T-helper 17 cell (primary cell): ENCODE measurements at places on chromosomes 6 and 20. TPM values are rescaled to one million over a fixed set of nuclear protein-coding genes. Genes with fewer than 3 reads are reported as not detected.

Gene POM121L2
- not detected for total RNA-seq

Gene TM9SF4
- 41.2 TPM for total RNA-seq

GRCh38 chr6:69622230-69622629 lies 174.6 kb downstream of the LMBRD1 start:
- H3K4me1 ChIP-seq = no peaks in the 10 kb centered on the region
- H3K4me3 ChIP-seq = no peak overlapping the region
- DNase-seq = no peak
- H3K27me3 ChIP-seq = peaks cover 20% of the 10 kb centered on the region
- H3K27ac ChIP-seq = no peak overlapping the region

DNA sequence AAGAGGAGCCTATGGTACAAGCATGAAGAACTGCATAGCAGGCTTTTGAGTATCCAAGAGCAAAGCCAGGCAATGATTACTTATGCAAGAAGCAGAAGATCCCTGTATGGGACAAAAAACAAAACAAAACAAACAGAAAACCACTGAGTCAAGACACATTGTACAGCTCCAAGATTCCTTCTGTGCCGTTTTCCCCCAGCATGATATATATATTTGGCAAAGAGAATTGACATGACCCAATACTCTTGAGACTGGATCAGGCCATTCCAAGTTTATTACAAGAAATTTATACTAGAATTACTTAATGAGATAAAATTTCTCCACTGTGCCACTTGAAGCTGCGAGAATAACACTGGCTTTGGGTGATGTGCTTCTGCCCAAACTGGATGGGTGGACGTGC lies 65.5 kb downstream of the TRMT11 start:
- no peak overlapping the region for H3K27ac ChIP-seq
- no peak for DNase-seq
- H3K27me3 ChIP-seq = no peaks in the 10 kb centered on the region
- H3K4me1 ChIP-seq = peaks cover 3% of the 10 kb centered on the region
